Testis (tissue), 5 donors: ENCODE measurements at places on chromosomes 7 and 10. TPM values are rescaled to one million over a fixed set of nuclear protein-coding genes. Genes with fewer than 3 reads are reported as not detected.

The BET1 gene
- 19.4 TPM for total RNA-seq

The MRLN gene
- not detected for total RNA-seq

- H3K4me3 ChIP-seq = peak overlapping the region; percentile 1
These were observed 23.0 kb downstream of the TMEM176A start for GRCh38 chr7:150823484-150824126.

- H3K27ac ChIP-seq = no peak overlapping the region
- H3K27me3 ChIP-seq = no peaks in the 10 kb centered on the region
- DNase-seq = no peak
These were observed 1.1 kb upstream of the CNTNAP2 start for GRCh38 chr7:146115548-146115850.

DNA sequence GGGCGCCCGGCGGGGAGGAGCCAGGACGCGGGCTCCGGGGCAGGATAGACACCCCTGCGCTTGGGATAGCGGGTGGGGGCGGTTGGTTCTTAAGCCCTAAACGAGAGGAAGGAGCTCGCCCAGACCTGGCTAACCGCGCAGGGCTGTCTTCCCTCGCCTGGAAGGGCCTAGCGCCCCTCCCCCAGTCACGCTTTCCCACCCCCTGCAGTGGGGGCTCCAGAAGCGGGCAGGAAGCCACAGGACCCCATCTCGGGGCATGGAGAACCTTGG lies 6.5 kb downstream of the SHH start:
- H3K36me3 ChIP-seq = no peaks in the 10 kb centered on the region
- no peak overlapping the region for H3K27ac ChIP-seq
- H3K27me3 ChIP-seq = no peaks in the 10 kb centered on the region
- no peak for DNase-seq
- peaks cover 25% of the 10 kb centered on the region for H3K4me1 ChIP-seq
- H3K4me3 ChIP-seq = peak overlapping the region; percentile 47

GRCh38 chr10:50333872-50334271 lies 82.6 kb upstream of the ASAH2 start:
- no peaks in the 10 kb centered on the region for H3K27me3 ChIP-seq
- H3K36me3 ChIP-seq = no peaks in the 10 kb centered on the region
- no peak overlapping the region for H3K4me3 ChIP-seq

DNA sequence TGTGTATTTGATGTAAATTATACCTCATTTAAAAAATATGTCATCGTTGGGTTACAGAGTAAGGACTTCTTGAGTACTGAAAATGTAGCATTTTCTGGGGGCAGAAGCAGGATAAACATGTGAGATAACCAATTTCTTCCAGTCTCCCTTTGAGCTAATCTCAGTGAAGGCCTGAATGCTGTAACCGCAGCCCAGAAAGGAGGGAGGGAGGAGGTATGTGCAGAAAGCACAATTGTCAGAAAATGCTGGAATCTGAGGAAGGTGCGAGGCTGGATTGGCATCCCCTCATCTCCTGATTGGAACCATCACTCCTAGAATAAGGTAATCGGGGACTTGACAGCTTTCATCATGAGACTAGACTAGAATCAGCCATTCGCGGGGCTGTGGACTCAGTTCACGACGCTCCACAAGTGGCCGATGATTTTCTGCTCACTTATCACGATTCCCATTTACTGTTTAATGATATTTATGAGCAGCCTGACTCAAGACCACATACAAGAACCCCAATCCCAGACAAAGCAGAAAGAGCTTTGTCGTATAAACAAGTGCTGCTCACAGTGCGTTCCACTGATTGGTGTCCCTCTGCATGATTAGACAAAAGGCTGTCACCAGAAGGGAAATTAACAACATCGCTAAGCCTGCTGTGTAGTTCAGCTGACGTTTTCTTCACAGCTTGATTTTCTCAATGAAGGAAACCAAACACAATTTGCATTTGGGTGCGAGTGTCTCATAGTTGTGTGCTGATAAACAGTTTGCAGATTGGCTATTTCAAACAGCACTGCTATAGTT lies 93.2 kb downstream of the SVIL start:
- H3K27ac ChIP-seq = no peak overlapping the region
- DNase-seq = no peak
- no peaks in the 10 kb centered on the region for H3K27me3 ChIP-seq
- peaks cover 19% of the 10 kb centered on the region for H3K4me1 ChIP-seq
- no peak overlapping the region for H3K4me3 ChIP-seq
- H3K36me3 ChIP-seq = no peaks in the 10 kb centered on the region

- no peak for DNase-seq
- H3K27ac ChIP-seq = no peak overlapping the region
- H3K36me3 ChIP-seq = no peaks in the 10 kb centered on the region
- no peaks in the 10 kb centered on the region for H3K27me3 ChIP-seq
These were observed 27.5 kb upstream of the FIGNL1 start for GRCh38 chr7:50477640-50478039.

DNA sequence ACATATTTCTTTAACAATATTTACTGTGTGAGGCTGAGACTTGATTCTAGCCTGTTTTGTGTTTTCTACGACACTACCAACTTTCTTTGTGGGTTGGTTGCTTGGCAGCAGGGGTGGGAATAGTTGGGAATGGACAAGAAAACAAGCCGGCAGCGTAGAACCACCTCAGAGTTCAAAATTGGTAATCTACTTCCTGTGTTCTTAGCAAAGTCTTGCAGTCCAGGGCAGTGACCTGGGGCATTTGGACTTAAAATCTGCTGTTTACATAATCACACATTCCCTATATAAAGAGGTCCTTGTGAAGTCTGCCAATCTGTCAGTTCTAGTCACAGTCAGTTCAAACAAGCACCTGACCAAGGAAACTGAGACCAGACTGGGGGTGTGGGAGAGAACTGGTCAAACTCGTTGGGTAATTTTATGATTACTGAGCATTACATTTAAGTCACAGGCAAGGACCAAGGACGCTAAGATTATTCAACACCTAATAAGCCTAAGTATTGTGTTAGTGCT lies 167.9 kb downstream of the CPEB3 start:
- no peak overlapping the region for H3K4me3 ChIP-seq
- no peak overlapping the region for H3K27ac ChIP-seq
- H3K4me1 ChIP-seq = peaks cover 21% of the 10 kb centered on the region
- no peaks in the 10 kb centered on the region for H3K36me3 ChIP-seq
- no peaks in the 10 kb centered on the region for H3K27me3 ChIP-seq

DNA sequence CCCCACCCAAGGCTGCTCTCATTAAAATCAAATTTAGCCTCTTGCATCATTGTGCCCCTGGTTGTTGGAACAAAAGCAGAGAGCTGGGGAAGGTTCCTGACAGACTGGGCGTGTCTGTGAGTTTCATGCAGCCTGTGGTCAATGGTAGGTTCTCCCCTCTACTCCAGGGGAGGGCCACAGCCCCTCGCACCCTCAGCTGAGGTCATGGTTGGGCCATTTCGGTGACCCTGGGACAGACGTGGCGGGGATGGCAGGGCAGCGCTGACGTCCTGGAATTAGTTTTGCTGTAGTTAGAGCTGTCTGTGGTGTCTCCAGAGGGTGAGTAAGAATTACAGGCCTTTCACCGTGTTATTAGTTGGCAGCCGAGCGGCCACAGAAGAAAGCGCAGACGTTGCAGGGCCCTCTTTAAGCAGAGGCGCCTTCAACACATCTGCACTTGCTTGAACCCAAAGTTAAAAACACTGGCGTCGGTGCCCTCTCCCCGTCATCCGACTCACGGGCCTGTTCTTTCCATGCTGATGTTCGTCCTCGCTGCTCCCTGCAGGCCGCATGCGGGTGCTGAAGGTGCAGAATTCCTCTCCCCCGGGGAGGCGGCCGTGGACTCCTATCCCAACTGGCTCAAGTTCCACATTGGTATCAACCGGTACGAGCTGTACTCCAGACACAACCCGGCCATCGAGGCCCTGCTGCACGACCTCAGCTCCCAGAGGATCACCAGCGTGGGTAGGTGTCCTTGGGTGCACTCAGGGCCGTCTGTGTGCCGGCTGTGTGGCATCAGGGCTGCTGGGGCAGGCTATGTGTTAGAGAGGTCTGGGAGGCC lies 2.8 kb downstream of the FAM20C start:
- H3K27ac ChIP-seq = no peak overlapping the region
- H3K4me1 ChIP-seq = peaks cover 18% of the 10 kb centered on the region
- no peaks in the 10 kb centered on the region for H3K27me3 ChIP-seq
- no peak overlapping the region for H3K4me3 ChIP-seq

- H3K4me1 ChIP-seq = no peaks in the 10 kb centered on the region
- no peak overlapping the region for H3K4me3 ChIP-seq
- H3K36me3 ChIP-seq = no peaks in the 10 kb centered on the region
- H3K27me3 ChIP-seq = no peaks in the 10 kb centered on the region
- no peak for DNase-seq
These were observed 528.9 kb downstream of the MAGI2 start for GRCh38 chr7:78924581-78924980.

- no peak overlapping the region for H3K4me3 ChIP-seq
- H3K4me1 ChIP-seq = peaks cover 5% of the 10 kb centered on the region
- no peaks in the 10 kb centered on the region for H3K36me3 ChIP-seq
- DNase-seq = no peak
- H3K27me3 ChIP-seq = no peaks in the 10 kb centered on the region
- no peak overlapping the region for H3K27ac ChIP-seq
These were observed 95.1 kb downstream of the ETV1 start for GRCh38 chr7:13894377-13894776.

GRCh38 chr7:146129997-146130396 lies 13.4 kb downstream of the CNTNAP2 start:
- no peaks in the 10 kb centered on the region for H3K27me3 ChIP-seq
- no peaks in the 10 kb centered on the region for H3K4me1 ChIP-seq
- H3K36me3 ChIP-seq = no peaks in the 10 kb centered on the region

- no peak overlapping the region for H3K27ac ChIP-seq
- H3K4me3 ChIP-seq = no peak overlapping the region
- H3K4me1 ChIP-seq = no peaks in the 10 kb centered on the region
- no peak for DNase-seq
These were observed 702.4 kb upstream of the FZD8 start for GRCh38 chr10:36344240-36345174.

DNA sequence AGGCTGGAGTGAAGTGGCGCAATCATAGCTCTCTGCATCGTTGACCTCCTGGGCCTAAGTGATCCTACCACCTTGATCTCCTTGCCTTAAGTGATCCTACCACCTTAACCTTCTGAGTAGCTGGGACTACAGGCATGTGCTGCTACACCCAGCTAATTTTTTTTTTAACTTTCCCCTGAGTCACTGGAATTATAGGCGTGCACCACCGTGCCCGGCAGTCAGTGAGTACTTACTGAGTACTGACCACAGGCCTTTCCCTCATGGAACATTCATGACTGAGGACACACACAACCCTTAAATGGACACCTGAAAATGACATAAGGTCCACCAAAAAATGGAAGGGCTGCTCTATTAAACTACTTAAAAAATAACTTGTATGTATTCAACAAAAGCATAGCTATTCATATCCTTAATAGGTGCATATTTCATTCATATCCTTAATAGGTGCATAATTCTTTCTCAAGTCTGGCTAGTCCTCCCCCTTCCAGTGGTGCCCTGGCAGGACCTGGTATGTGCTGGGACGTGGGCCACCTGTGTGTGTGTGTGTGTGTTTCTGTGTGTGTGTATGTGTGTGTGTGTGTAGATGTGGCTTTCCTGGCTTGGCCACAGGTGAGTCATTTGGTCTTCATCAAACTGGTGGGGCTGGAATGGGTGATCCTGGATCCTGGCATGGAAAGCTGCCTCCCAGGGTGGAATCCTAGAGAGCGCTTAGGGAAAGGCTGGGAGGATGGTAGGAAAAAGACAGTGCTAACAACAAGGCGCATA lies 3.5 kb downstream of the FAM180A start:
- no peak for DNase-seq
- H3K27me3 ChIP-seq = no peaks in the 10 kb centered on the region
- peaks cover 7% of the 10 kb centered on the region for H3K4me1 ChIP-seq
- no peak overlapping the region for H3K4me3 ChIP-seq
- H3K36me3 ChIP-seq = no peaks in the 10 kb centered on the region

- no peaks in the 10 kb centered on the region for H3K27me3 ChIP-seq
- no peak overlapping the region for H3K4me3 ChIP-seq
- no peak overlapping the region for H3K27ac ChIP-seq
- no peaks in the 10 kb centered on the region for H3K4me1 ChIP-seq
These were observed 149.2 kb downstream of the PAXIP1 start for GRCh38 chr7:154853727-154854095.

DNA sequence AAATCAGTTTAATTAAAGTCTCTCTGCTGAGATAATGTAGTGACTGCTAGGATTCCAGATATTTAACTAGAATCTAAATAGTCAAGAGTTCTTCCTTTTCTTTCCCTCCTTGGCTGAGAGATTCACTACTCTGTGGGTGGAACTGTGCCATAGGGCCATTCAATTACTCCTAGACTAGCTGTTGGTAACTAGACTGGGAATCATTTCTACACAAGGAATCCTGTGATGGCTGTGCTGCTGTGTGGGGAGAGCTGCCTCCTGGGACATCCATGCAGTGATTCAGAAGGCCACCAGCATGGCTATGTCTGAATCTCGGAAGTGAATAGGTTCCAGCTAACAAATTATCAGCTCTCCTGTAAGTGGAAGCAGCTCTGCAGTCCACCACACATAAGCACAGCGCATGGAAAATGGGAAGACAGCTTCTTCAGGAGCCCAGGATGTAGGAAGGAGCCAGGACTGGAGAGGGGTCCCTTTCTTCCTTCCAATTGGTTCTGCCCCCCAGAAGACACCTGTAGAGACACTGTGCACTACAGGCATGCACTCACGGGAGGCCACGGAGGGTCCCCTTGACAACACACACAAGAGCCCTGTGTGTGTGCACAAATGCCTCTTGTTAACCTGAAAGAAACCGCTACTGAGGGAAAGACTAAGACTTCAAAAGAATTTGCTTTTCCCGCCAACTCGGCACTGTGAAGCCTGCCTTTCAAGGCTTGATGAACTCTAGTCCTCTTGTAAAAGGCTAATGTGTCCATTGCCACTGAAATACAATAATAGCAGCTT lies 66.5 kb downstream of the SCRN1 start:
- H3K27me3 ChIP-seq = no peaks in the 10 kb centered on the region
- no peaks in the 10 kb centered on the region for H3K36me3 ChIP-seq
- no peak for DNase-seq
- H3K27ac ChIP-seq = no peak overlapping the region

DNA sequence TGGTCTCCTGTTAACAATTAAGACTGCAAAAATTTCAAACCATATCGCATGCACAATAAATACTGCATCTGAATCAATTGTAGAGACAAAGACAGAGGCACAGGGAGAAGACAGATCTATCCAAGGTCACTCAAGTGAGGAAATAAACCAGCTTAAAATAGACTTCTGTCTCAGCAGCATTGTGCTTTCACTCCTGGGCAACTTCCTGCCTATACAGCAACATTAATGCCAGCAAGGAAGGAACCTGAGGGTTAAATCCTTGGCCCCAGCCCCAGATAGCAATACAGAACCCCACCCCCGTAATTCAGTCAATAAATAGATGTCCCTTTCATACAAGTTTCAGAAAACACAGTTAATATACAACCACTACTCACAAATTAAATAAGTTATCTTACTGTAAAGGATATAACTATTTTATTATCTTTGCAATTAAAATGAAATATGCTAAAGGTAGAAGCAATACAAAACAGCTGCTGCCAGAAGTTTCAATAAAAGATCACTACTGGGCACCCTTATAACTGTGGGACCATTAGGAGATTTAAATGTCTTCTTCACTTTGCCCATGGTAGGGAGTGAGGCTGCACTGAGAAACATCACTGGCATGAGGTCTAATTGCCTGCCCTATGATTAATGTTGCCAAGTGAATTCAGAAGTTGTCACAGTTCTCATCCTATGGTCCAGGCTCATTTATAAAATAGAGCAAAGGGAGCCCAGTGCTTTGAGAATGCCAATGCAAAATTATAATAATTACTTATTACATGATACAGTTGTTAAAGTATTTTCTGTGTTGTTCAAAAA lies 49.4 kb downstream of the CAV1 start:
- H3K27ac ChIP-seq = no peak overlapping the region
- no peak overlapping the region for H3K4me3 ChIP-seq
- H3K36me3 ChIP-seq = no peaks in the 10 kb centered on the region
- DNase-seq = no peak
- no peaks in the 10 kb centered on the region for H3K4me1 ChIP-seq
